ENCODE measurements at places on chromosomes 6 and 20.

- DNase-seq = no peak
Measured at GRCh38 chr6:82617648-82618047, 254.0 kb downstream of the TPBG start.

DNA sequence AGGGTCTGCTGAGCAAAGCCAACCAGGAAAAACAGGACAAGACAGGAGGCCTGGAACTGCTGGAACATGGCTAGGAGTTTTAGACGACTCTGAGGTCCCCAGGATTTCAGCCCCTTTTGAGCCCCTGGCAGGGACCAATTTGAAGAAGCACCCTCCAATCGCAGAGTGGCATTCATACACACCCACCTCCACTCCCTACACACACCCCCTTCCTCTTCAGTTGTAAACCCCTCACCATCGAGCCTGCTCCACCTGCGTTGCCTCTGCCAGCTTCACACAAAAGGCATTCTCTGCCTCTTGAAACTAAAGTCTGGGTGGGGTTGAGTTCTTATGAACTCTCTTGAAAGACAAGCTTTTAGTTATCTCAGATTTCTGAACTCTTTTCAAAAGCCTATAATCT is at the start of gene GPX6:
Gene GPX6, minus strand, starts transcription at position 118 of the 400 bp plus-strand sequence. Its CDS starts 50 bp downstream, at position 68.
- no peak for DNase-seq

- no peak for DNase-seq
Measured at GRCh38 chr6:88566746-88567534, 396.5 kb downstream of the RNGTT start.

DNA sequence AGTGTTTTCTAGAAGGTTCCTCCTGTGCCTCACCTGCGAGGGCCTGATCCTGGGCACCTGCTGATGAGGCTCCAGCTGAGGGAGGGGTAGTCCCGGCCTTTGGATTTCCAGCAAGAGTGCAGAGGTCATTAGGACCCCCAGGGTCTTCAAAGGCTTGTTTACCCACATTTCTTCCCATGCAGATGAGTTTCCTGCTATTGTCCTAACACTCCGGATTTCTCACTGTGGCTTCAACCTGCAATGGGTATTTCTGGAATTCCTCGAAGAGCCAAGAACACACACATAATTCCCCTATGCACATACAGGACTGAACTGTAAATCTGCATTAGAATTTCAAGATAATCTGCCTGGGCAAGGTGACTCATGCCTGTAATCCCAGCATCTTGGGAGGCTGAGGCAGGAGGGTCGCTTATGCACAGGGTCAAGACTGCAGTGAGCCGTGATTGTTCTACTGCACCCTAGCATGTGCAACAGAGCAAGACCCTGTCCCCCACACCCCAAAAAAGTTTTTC is 53.9 kb downstream of the ADNP start:
- no peak for DNase-seq

DNA sequence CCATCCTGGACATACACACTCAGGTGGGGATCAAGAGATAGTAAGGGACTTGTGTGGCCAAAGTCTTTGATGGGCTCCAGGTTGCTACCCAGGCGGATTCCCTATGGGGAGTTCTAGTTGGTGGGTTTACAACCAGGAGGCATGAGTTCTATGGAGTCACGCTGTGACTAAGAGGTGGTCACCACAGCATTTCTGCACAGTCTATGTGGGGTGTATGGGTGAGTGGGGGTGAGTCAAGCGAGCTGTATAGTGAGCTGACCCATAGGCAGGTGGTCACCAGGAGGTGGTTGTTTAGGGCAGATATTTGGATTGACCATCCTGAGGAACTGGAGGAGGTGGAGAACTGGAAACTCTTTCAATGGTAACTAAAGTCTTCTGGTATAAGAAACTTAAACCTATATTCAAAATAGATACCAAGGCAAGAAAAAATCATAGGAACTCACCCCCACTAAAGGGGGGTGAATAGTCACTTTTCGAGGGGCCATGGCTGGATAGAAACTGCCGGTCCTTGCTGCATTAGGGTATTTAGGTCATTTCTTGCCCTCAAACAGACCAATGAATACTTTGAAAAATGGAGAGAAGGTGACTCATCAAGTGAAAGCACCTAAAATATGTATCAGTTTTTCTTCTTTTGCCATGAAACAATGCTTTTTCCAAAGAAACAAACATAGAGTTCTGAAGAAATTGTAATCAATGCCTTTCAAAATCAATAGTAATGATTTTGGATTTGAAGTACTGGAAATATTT is 84.3 kb upstream of the NRN1 start:
- DNase-seq = no peak

DNA sequence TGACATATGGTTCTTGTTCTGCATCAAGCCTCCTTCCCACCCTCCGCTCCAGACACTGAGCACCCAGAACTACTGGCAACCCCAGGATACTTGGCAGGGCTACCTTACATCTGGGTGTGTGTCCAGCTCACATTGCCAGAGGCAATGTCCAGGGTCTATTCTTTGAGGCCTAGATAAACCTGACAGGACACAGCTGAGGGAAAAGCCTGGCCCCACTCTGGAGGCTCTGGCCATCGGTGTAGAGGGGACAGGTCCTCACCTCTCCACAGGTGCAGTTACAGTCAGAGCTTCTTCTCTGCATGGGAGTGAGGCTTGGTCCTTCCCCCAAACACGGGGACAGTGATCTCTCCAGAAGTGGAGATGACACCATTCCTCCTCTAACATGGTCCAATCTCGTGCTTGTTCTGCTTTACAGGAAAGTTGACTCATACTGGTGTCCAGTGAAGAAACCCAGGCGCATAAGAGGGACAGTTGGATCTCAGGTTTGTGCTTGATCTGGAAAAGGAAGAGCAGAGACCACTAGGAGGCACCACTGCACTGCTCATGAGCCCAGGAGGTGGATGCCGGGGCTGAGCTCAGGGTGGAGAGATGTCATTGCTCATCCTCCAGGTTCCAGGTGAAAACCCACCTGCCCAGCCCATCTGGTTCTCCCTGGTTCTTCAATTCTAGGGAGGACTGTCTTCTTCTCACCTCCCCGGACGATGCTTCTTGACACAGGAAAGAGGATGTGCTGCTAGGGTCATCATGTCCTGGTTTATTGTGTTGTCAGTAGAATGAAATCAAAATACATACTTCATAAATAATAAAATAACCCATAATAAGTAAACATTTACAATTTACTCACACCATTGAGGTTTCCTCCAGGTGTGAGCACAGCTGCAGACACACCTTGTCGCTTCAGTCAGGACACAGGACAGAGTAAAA is 14.7 kb downstream of the HLA-F start:
- DNase-seq = no peak

DNA sequence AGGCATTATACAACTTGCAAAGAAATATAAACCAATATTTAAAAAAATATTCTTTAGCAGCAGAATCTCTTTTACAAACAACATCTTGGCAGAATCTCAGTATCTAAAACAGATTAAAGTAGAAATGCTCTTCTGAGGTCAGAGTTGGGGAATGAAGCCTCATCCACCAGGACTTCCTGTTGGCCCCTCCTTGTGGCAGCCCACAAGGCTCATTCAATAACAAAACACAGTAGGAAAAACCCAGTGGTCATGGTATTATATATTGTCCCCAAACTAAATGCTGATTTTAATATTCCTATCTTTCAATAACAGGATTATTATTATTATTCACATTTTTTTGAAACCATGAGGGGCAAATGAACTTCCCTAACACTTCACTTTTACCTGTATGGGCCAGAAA is 368.6 kb downstream of the BTBD9 start:
- no peak for DNase-seq

GRCh38 chr6:40915165-40915564 is 123.9 kb downstream of the UNC5CL start:
- DNase-seq = no peak

DNA sequence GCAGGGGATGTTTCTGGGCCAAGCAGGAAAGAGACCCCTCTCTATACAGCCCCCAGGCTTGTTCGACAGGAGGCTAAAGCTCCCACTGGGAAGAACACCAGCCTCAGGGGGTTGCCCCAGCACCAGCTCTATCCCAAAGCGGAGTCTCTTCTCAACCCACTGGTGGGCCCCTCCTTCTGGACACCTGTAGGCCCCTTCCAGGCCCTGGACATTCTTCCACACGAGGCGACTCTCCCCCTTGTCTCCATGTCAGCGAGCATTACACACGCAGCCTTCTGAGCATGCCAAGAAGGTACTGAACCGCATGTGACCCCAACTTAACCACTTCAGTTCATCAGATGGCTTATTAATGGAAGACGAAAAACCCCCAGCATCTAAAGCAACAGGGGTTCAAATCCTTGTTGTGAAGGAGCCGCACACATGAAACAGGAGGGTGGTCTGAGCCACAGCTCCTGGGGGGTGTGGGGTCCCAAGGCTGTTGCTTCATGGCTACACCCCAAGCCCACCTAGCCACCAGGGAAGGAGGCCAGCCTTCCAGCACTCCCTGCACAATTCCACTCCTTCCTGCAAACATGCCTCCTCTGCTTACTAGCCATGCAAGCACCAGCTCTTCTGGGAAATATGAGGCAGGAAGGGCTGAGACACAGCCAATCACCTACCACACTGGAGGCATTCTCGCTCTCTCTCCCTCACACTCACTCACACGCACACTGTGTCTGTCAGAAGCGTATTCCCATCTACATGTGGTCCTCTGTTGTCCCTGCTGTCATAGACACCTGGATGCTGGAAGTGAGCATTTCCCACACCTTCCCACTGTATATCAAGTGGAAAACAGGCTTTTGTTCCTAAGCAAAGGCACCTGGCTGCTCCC is 104.5 kb downstream of the NOL4L start:
- no peak for DNase-seq

- DNase-seq = no peak
Measured at GRCh38 chr6:4348462-4349112, 213.2 kb upstream of the ECI2 start.

GRCh38 chr6:28953039-28953584 is 29.3 kb upstream of the TRIM27 start:
- no peak for DNase-seq

DNA sequence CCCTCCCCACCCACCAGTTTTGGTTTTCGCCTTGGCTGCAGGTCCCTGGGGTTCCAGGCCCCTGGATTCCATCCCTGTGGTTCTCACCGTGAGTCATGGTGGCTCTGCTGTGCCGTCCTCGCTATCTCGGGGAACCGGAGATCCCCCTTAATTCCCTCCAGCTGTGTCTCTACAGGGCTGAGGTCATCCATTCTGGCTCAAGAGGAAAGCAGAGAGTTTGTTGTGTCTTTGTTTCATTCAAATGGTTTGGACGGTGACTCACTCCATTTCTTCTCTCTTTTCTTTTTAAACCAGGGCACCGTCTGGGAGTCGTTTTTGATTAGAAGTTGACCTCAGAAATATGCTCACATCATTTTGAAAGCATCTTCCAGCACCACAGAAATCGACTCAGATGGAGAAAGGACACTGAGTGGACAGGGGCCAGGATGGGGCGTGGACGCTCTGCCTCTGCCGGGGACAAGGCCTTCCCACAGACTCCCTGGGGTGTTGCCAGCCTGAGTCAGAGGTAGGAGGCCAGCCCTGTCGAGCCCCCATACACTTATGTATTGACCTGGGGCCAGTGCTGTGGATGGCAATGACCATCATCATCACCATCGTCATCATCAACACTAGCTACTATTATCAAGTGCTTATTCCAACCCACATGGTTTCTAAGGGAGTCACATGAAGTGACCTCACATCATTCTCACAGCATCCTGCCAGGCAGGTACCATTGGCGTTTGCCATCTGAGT is 176.2 kb downstream of the NFATC2 start:
- DNase-seq = peak; percentile 94

GRCh38 chr20:18678549-18679419 is 90.9 kb downstream of the DTD1 start:
- no peak for DNase-seq

DNA sequence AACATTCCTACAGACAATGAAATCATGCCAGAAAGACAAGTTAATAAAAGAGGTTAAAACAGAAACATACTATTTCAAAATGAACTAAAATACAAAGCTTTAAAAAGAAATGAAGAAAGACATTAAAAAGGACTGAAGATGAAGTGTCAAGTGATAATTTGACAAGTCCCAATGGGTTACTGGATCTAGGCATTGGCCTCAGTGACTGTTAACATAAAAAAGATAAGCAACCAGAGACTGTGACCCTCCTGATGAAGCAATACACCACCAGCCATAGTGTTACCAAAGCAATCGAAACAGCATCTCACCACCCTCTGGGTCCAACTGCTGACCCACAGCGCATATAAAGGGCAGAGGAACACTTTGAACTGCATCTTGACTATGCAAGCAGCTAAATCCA is 130.3 kb downstream of the FIG4 start:
- no peak for DNase-seq

DNA sequence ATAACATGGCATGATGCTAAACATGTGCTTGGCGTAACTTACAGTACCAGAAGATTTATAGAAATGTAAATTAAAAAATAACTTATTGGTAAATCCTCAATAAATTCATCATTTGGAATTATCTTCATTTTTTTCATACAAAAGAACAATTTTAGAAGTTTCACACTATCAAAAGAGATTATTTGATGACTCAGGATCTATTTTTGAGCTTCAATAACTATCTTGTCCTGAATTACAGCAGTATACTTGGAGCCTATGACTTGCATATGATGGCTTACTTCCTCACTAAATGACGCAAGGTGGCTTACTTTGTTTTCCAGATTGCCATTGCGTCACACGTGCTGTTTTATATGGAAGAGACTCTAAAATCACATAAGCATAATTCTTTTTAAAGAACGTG is 49.2 kb downstream of the KHDRBS2 start:
- DNase-seq = no peak

DNA sequence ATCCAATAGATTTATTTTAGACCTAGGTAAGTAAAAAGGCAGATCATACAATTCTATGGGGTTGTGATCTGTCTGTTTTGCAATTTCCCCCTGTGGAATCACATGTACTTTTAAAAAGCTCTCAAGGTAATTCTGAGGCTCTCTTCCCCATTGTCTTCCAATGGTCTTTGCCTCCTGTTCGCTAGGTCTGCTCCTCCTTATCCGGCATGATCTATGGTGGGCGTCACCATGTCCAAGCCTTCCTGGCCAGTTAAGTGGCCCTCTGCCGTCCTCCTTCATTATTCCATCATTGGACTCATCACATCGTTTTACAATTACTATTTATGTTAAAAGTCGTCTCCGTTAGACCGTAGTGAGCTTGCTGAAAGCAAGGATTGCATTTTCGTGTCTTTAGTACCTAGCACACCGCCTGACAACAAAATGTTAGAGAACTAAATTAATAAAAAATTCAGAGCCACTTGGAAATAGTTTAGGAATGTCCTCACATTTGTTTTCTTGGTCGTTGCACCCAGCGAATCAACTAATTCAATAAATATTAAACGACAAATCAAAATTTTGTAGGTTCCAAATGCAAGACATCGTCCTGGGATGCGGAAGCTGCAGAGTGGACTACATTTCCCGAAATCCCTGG is 2.2 kb upstream of the STXBP5 start:
- no peak for DNase-seq

- no peak for DNase-seq
Measured at GRCh38 chr20:58633161-58634053, 17.7 kb upstream of the STX16 start.
